ENCODE measurements at places on chromosomes 3 and 15.

DNA sequence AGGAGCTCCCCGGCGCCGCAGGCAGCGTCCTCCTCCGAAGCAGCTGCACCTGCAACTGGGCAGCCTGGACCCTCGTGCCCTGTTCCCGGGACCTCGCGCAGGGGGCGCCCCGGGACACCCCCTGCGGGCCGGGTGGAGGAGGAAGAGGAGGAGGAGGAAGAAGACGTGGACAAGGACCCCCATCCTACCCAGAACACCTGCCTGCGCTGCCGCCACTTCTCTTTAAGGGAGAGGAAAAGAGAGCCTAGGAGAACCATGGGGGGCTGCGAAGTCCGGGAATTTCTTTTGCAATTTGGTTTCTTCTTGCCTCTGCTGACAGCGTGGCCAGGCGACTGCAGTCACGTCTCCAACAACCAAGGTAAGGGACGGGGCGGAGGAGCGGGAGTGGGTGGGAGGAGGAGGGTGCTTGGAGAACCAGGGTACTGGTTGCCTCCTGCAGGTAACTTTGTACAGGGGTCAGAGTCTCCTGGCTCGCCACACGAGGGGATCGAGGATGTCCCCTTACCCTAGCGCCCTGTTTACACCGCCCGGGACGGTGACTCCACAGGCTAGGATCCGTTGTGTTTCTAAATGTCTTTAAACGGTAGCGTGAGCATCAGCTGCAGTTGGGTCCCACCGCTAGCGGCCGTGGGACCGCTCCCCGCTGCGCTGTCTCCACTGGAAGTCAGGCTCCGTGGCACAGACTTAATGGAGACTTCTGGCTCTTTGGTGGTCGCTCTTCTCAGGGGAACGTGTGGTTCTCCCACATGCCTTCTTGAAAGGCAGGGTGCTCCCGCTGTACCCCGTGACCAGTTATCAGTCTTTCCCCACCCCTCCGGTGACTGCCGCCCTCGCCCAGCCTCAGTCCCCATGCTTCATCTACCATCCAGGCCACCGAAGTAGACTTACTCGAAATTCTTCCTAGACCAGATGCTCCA is 515 bp downstream of the EPHA6 start:
- no peak for DNase-seq

DNA sequence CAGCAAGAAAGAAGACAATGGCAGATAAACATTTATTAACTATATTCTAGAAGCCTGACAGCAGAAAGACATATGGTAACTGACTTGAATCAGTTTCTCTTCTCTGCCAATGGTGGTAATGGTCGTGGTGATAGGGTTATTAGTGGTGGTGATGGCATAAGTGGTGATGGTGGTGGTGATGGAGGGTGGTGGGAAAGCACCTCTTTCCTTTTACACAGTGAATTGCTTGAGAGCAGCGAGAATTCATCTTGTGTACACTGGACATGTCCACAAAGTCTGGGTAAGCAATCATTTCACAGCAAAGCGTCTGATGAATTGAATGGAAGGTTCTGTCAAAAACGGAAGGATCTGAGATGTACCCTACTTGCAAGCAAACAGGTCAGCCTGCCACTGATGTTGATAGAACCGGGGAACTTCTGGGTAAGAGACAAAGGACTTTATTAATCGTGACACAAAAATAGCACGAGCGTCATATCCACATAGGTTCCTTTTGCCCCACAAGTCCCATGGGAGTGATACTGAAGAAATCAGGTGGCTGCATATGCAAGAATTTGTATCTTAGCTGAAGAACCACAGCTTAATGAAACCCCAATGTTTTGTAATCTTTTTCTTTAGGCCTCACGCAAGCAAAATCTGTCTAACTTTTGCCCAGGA is 23.5 kb upstream of the TBC1D5 start:
- no peak for DNase-seq

DNA sequence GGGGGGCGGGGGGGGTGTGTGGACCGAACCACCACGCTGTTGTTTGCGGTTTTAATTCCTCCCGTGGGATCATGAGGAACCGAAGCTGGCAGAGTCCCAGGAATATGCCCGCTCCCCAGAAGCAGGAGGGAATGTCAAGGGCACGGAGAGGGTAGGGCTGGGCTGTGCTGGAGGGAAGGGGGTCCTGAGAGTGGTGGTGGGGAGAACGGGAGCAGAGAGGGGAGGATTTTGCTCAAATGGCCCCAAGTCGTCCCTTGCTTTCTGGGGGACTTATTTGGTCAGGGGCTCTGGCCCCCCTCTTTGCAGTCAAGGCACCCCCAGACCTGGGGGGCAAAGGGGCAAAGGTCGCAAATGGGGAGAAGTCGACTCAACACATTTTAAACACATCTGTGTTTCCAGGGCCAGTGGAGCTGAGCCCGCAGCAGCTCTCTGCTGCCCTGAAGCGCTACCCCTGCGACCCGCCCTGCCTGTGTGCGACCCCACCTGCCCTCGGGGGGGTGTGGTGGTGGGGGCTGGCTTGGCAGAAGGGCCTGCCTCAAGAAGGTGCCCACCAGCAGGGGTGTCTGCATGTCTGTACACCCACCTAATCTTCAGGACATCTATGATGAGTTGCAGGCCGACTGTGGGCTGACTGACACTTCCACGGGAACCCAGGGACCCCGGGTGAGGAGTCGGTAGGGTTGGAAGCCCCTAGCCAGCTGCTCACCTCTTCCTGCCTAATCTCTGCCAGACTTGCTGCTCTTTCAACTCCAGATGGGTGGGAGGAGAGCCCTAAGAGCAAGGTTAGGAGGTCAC is 602 bp upstream of the ATP2B2 start:
- DNase-seq, result no peak

DNA sequence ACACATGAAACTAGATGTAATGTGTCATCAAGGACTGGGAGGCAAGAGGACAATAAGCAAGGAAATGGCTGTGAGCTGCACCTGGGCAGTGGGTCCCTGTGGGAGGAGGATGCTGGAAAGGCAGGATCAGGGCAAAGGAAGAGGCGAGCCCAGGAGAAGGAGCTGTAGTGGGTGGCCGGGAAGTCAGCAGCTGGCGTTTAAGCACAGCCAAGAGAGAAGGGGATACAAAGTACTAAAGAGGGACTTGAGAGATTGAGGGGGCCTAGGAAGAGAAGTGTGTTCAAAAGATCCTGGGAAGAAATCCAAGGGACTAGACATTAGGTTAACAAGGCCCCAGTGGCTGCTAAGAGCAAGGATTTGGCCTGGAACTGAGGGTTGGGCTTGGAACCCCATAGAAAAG is 188.5 kb upstream of the SLC24A5 start:
- DNase-seq, result no peak

DNA sequence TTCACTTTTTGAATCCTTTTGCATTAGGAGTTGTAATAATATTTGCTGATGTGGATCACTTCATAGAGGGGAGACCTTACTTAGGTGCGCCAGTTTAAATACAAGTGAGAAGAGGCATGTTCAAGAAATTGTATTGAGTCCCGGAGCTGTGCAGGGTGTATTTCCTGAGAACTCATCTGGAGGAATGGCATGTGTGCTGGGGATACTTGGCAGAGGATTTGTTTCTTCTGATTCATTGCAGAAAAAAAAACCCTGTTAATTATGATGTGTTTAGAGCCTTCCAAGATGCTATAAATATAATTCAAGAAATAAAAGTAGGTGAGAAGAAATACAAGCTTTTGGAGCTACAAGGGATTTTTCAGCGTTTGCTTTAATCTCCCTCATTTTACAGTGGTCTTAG is 97.6 kb downstream of the TPRG1 start:
- DNase-seq, result peak; percentile 28

DNA sequence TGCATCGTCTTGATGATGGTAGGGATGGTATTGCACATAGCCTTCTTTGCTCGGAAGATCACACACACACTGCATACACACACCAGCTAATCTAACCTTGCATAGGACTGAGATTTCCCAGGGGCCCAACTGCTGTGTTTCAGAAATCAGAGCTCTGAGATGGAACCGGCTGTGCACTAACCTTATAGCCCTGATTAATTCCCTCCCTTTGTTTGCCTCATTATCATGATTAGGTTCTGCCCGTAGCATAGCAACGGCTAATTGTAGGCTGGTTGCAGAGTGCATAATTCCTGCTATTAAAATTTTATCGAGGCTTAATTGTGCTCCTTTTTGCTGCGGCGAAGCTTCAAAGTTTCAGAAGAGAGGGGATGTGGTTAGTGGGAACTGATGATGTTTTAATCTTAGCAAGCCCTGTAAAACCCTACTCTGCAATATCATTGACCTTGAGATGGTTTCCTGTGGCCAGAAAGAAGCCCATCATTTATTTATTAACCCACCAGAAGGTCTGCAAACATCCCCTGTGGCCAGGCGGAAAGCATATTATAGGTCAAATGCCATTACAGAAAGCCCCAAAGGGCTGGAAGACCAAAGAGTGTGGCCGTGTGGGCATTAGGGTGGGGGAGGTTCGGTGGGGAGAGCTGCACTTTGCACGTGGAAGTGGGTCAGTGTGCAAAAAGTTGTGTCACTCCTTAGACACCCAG is 56.2 kb upstream of the GLCE start:
- DNase-seq, result no peak

- DNase-seq, result no peak
Measured at GRCh38 chr15:37061996-37062395, 38.4 kb downstream of the MEIS2 start.

DNA sequence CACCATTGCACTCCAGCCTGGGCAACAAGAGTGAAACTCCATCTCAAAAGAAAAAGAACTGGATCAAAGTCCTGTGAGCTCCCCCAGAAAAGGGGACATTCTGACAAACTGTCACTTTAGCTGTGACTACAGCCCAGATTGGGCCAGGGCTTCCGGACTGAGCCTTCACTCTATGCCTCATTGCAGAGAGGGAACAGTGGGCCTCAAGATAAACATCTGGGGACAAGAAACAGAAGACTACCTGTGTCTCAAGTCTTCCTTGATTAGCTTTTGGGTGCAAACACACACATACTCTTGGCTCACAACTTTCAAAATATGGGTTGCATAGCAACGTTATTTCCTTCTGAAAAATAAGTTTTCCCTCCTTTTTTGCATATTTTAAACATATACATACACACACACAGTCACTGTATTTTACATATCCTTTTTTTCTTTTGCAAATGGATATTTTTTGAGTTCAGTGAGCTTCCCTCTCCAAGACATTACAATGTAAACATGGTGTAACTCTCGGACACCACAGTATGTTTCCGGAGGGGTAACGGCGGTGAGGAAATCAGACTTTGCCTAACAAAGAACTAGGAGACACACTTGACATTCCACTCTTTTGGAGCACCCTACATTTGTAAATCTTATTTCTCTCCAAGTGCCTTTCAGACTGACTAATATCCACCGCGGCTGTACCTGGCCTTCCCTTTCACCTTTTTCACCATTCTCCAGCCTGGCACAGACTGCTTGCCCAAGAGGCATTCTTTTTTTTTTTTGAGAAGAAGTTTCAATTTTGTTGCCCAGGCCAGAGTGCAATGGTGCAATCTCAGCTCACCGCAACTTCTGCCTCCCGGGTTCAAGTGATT is 3.5 kb downstream of the TKT start:
- DNase-seq, result no peak

- no peak for DNase-seq
Measured at GRCh38 chr15:67825881-67826716, 790 bp downstream of the SKOR1 start.

- no peak for DNase-seq
Measured at GRCh38 chr3:119401503-119402440, 61.6 kb downstream of the TMEM39A start.

- no peak for DNase-seq
Measured at GRCh38 chr3:58034738-58035523, 26.7 kb downstream of the FLNB start.

DNA sequence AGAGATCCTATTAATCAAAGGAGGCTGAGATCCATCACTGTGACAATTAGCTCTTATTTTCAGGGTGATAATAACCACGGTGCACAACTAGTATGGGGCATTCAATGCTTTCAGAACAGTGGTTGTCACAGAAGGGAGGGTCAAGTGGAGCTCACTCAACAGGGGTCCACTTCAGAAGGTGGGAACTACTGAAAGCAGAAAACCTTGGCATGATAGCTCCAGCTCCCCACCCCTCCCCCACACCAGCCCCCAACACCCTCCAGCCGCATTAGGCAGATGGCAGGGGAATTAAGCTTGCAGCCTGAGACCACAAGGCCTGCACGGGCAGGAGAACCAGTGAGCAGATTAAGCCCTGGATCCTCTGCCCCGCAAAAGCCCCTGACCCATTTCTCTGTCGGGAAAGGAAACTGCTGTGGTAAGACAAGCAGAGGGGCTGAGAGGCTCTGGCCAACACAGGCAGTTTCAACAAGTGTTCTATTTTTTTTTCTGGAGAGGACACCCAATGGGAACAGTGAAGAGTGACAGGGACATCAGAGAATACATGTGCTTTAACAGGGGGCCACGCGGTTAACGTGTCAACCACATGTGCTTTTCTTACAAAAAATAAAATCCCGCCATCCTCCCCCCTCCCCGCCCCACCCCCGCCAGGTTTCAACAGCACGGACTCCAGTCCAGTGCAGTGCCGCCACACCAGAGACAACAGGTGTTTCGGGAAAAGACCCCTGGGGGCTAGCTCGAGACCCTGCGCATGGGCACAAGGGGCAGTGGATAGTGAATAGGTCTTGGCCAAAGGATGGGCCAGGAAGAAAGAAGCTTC is 997 bp downstream of the FYCO1 start:
- no peak for DNase-seq

DNA sequence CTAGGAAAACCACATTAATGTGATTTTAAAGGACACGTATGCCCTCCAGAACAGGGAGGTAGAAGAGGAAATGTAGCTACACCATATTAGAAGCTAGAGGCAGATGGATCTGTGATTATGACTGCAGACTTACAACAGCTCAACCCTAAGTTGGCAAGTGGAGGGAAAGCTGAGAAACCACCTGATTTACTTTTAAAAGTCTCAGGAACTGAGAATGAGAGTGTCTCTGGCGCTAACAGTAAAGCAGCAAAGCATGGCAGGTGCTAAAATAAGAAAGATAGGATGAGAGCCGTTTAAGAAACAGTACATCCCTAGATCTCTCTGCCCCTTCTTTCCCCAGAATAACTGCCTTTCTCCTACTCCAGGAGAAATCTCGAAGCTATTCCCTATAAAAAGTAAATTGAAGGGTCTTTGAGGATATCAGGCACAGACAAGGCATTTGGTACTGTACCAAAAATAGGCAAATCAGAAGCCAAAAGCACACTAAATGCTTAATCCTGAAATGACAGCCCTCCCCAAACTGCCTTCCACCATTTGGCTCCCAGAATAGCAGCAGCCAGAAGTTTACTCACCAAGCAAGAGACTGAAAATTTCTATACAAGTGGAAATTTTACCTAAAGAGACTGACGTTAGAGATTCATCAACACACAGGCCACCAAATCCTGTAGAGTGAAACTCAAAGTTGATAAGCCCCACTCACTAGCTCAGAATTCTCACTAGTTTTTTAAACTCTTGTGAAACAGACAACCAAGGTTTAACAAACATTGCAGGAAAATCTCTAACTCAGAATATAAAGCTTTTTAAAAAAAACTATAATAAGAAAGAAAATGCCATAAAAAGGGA is 34.3 kb upstream of the PARP14 start:
- no peak for DNase-seq

DNA sequence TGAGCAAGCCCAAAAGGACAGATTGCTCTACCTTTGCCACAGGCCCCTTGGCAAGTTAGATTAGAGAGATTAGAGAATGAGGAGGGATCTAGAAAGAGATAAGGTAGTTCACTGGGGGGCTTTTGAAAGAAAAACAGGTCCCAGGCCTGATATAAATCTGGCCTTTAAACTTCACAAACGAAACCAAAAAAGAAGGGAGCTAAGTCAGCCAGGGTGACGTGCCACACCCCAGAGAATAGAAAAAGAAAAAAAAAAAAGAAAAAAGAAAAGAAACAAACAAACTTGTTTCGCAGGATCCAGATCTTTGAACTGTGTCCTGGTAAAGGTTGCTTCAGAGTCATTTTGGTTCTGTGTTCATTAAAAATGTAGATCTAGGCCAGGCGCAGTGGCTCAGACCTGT is 3.6 kb downstream of the KAT2B start:
- no peak for DNase-seq

- no peak for DNase-seq
Measured at GRCh38 chr3:168289471-168290008, 193.8 kb upstream of the GOLIM4 start.

Data from stromal cell of bone marrow (primary cell).